ENCODE measurements at places on chromosomes 7 and 10.

GRCh38 chr10:55820071-55820470, 541.0 kb downstream of the ZWINT start:
- no peaks in the 10 kb centered on the region for H3K36me3 ChIP-seq
- H3K4me1 ChIP-seq = no peaks in the 10 kb centered on the region
- no peak overlapping the region for H3K27ac ChIP-seq
- H3K27me3 ChIP-seq = no peaks in the 10 kb centered on the region
- DNase-seq = no peak

- H3K4me3 ChIP-seq = no peak overlapping the region
- no peaks in the 10 kb centered on the region for H3K36me3 ChIP-seq
- H3K27me3 ChIP-seq = no peaks in the 10 kb centered on the region
Observed at GRCh38 chr7:39045231-39045630, 67.5 kb downstream of the POU6F2 start.

DNA sequence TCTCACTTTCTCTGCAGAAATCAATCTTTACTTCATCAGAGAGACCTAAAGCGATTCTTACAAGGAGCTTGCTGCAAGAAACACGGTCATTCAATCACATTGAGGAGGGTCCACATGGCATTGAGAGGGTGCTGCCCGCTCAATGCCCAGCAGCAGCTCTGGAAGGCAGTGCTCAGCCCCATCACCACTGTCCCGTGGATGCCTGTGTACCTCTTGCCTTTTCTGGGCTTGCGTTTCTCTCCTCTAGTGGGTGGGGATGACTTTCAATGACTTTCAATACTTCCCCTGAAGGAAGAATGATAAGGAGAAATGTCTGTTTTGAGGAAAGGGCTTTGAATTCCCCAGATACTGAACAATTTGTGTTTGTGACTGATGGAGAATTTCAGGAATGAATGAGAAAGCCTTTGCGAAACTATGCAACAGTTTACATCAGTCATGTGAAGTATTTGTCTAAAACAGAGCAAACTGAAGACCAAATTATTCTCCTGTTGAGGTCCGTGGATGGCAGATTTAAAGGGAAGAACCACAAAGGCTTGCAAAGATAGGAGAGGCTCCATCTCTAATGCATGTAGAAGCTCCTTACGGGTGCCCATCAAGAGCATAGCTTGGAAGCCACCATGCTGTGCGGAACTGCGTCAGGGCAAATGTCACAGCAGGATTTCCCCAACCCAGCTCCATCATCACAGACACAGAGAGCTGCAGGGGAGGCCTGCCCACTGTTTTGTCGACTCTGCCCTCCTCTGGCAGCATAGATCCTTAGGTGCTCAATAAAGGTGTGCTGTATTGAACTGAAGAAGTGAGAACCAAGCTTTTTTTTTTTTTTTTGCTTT, 6.6 kb upstream of the ZNF22 start:
- H3K4me1 ChIP-seq = peaks cover 6% of the 10 kb centered on the region
- no peak for DNase-seq
- H3K27ac ChIP-seq = no peak overlapping the region
- H3K4me3 ChIP-seq = no peak overlapping the region
- H3K27me3 ChIP-seq = no peaks in the 10 kb centered on the region

GRCh38 chr7:130939321-130940095, 205.5 kb upstream of the KLF14 start:
- H3K36me3 ChIP-seq = peaks cover 15% of the 10 kb centered on the region
- no peak overlapping the region for H3K27ac ChIP-seq
- no peak overlapping the region for H3K4me3 ChIP-seq
- no peak for DNase-seq

- H3K4me3 ChIP-seq = peak within 1 kb of the TSS; percentile 91
- H3K36me3 ChIP-seq = no peaks in the 10 kb centered on the region
- H3K4me1 ChIP-seq = peaks cover 32% of the 10 kb centered on the region
- no peaks in the 10 kb centered on the region for H3K27me3 ChIP-seq
Observed at GRCh38 chr10:43138021-43138756, at the start of gene CSGALNACT2. CSGALNACT2 (plus strand) TSS chr10:43138445; CDS start chr10:43155150, 16,705 bp downstream.

DNA sequence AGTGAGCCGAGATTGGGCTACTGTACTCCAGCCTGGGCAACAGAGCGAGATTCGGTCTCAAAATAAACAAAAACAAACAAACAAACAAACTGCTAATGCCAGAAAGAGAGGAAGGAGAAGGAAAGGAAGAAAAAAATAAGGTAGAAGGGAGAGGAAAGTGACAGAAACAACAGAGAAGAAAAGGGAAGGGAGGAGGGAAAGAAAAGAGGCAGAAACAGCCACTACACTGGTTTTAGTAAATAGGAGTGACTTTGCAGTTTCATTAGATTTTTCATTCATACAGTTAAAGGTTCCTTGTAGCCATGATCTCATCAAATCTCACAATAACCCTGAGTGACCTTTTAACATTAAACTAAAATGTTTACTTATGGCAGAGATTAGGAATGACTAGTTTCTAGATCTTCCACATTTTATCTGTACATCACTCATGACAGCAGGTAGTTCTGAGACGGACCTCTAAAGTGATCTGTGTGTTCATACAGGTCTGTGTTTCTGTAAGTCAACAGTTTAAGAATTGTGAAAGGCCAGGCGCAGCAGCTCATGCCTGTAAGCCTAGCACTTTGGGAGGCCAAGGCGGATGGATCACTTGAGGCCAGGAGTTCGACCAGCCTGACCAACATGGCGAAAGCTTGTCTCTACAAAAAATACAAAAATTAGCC, 191.3 kb upstream of the KLF14 start:
- H3K27ac ChIP-seq = no peak overlapping the region
- H3K4me3 ChIP-seq = no peak overlapping the region
- H3K27me3 ChIP-seq = no peaks in the 10 kb centered on the region

GRCh38 chr7:140035400-140036223, 27.1 kb downstream of the PARP12 start:
- H3K27ac ChIP-seq = no peak overlapping the region
- no peaks in the 10 kb centered on the region for H3K27me3 ChIP-seq
- DNase-seq = no peak

GRCh38 chr10:517872-518475, 171.5 kb downstream of the DIP2C start:
- no peaks in the 10 kb centered on the region for H3K36me3 ChIP-seq
- no peaks in the 10 kb centered on the region for H3K27me3 ChIP-seq
- no peak for DNase-seq

- no peak overlapping the region for H3K4me3 ChIP-seq
- DNase-seq = no peak
- no peaks in the 10 kb centered on the region for H3K4me1 ChIP-seq
- H3K27ac ChIP-seq = no peak overlapping the region
- H3K27me3 ChIP-seq = no peaks in the 10 kb centered on the region
Observed at GRCh38 chr10:61397175-61397986, 55.8 kb downstream of the TMEM26 start.

- no peak for DNase-seq
- H3K4me3 ChIP-seq = no peak overlapping the region
- no peak overlapping the region for H3K27ac ChIP-seq
- no peaks in the 10 kb centered on the region for H3K27me3 ChIP-seq
- H3K36me3 ChIP-seq = no peaks in the 10 kb centered on the region
- no peaks in the 10 kb centered on the region for H3K4me1 ChIP-seq
Observed at GRCh38 chr10:98916526-98917125, 319.0 kb downstream of the HPSE2 start.
